ENCODE measurements at places on chromosomes 11 and 22. TPM values are rescaled to one million over a fixed set of nuclear protein-coding genes. Genes with fewer than 3 reads are reported as not detected.

The PRG3 gene
- not detected for total RNA-seq

- H3K27me3 ChIP-seq: no peaks in the 10 kb centered on the region
- no peak overlapping the region for H3K27ac ChIP-seq
- peaks cover 11% of the 10 kb centered on the region for H3K4me1 ChIP-seq
- peaks cover 22% of the 10 kb centered on the region for H3K36me3 ChIP-seq
- DNase-seq: no peak
Observed at GRCh38 chr11:6745018-6745417, 26.8 kb downstream of the OR2AG2 start.

The PLAAT4 gene
- total RNA-seq: 4.7 TPM

The SMTNL1 gene
- total RNA-seq: not detected

DNA sequence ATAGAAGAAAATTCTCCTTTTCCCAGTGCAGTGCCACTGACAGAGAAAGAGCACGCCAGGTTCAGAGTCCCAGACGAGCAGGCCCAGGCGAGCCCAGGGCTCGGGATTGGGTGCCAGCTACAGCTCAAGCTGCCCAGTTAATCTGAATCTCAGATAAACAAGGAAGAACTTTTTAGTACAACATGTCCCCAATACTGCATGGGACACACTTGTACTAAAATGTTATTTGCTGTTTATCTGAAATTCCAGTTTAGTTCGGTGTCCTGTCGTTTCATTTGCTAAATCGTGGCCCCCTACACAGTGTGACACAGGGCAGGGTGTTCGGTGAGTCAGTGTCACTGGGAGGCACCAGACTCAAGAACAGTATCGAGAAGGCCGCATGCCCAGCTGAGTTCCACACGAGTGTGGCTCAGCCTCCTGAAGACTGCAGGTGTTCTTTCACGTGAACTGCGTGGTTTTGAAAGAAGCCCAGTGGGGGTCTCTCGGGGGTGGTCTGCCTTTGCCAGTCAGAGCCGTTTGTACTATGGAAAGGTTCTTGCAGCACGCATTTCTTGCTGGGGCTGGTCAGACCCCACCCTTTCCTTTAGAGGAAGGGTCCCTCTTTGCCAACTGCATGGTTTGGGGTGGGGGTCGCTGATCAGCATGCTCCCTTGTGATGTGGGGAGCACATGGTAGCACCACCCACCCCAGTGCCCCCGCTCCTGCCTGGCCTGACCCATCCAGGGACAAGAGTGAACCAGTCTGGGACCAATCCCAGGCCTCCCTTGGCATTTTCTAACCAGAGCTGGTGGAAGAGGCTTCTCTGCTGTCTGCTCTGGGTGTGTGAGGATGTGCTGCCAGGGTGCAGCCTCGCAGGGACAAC is 115.6 kb upstream of the B3GAT1 start:
- H3K36me3 ChIP-seq: no peaks in the 10 kb centered on the region
- H3K27me3 ChIP-seq: peaks cover 5% of the 10 kb centered on the region
- no peak overlapping the region for H3K27ac ChIP-seq
- no peak overlapping the region for H3K4me3 ChIP-seq
- peak; percentile 2 for DNase-seq
- no peaks in the 10 kb centered on the region for H3K4me1 ChIP-seq

GRCh38 chr11:47863189-47863897 is 15.2 kb upstream of the NUP160 start:
- H3K36me3 ChIP-seq: no peaks in the 10 kb centered on the region
- peak overlapping the region; percentile 56 for H3K4me3 ChIP-seq
- DNase-seq: no peak
- H3K27ac ChIP-seq: peak overlapping the region; percentile 91

The CLDN5 gene
- total RNA-seq: not detected

The CHID1 gene
- total RNA-seq: 43.9 TPM

The OR8A1 gene
- not detected for total RNA-seq

- no peaks in the 10 kb centered on the region for H3K36me3 ChIP-seq
- no peaks in the 10 kb centered on the region for H3K4me1 ChIP-seq
- H3K27me3 ChIP-seq: peaks cover 17% of the 10 kb centered on the region
- H3K4me3 ChIP-seq: no peak overlapping the region
Observed at GRCh38 chr11:34775417-34775888, 140.7 kb downstream of the APIP start.

- no peak overlapping the region for H3K4me3 ChIP-seq
- H3K27ac ChIP-seq: no peak overlapping the region
- H3K4me1 ChIP-seq: peaks cover 7% of the 10 kb centered on the region
- H3K27me3 ChIP-seq: peaks cover 7% of the 10 kb centered on the region
- no peak for DNase-seq
Observed at GRCh38 chr22:32852395-32853251, 51.1 kb downstream of the TIMP3 start.

- no peak overlapping the region for H3K4me3 ChIP-seq
- H3K27ac ChIP-seq: no peak overlapping the region
- H3K27me3 ChIP-seq: no peaks in the 10 kb centered on the region
- DNase-seq: no peak
- H3K36me3 ChIP-seq: peaks cover 5% of the 10 kb centered on the region
Observed at GRCh38 chr11:96105944-96106343, 182.0 kb upstream of the MTMR2 start.

DNA sequence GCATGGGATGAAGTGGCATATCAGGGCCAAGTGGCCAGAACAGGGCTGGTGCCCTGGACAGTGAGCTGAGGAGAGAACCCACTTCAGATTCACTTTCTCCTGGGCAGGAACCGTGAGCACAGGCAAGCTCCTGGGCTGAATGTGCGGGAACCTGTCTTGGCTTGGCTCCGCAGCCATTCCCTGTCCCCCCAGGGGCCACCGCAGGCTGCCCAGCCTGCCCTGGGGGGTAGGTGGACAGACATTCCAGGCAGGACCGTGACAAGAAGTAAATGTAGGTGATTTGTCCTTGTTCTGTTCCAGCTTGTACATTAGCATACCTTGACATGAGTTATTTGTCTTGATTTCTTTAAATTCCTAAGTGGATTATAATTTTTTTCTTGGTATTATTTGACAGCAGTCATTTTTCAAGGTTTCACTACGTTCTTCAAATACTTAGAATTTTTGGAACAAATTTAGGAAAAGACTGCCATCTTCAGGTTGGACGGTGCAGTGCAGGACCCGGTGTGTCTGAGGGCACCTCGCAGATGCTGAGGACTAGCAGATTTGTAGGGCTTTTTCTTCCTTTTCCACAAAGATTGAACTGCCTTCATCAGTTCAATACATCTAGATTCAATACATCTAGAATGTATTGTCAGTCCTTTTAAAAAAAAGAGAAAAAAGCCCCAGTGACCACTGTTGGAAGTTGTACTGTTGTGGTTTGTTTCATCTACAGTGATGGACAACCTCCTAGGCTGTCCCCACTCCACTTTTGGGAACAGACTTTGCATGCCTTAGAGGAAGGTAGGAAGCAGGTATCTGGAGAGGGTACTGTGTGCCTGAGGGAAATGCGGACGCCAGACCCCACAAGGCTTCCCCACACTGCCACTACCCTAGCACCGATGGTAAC is 115.1 kb upstream of the RASSF10 start:
- peaks cover 10% of the 10 kb centered on the region for H3K27me3 ChIP-seq
- no peak overlapping the region for H3K4me3 ChIP-seq
- no peak overlapping the region for H3K27ac ChIP-seq
- no peaks in the 10 kb centered on the region for H3K4me1 ChIP-seq
- no peaks in the 10 kb centered on the region for H3K36me3 ChIP-seq

- peaks cover 26% of the 10 kb centered on the region for H3K4me1 ChIP-seq
- peak; percentile 24 for DNase-seq
- H3K27me3 ChIP-seq: peaks cover 33% of the 10 kb centered on the region
- no peak overlapping the region for H3K27ac ChIP-seq
- no peaks in the 10 kb centered on the region for H3K36me3 ChIP-seq
- H3K4me3 ChIP-seq: peak overlapping the region; percentile 80
Observed at GRCh38 chr11:118610225-118610772, 2.9 kb downstream of the PHLDB1 start.

DNA sequence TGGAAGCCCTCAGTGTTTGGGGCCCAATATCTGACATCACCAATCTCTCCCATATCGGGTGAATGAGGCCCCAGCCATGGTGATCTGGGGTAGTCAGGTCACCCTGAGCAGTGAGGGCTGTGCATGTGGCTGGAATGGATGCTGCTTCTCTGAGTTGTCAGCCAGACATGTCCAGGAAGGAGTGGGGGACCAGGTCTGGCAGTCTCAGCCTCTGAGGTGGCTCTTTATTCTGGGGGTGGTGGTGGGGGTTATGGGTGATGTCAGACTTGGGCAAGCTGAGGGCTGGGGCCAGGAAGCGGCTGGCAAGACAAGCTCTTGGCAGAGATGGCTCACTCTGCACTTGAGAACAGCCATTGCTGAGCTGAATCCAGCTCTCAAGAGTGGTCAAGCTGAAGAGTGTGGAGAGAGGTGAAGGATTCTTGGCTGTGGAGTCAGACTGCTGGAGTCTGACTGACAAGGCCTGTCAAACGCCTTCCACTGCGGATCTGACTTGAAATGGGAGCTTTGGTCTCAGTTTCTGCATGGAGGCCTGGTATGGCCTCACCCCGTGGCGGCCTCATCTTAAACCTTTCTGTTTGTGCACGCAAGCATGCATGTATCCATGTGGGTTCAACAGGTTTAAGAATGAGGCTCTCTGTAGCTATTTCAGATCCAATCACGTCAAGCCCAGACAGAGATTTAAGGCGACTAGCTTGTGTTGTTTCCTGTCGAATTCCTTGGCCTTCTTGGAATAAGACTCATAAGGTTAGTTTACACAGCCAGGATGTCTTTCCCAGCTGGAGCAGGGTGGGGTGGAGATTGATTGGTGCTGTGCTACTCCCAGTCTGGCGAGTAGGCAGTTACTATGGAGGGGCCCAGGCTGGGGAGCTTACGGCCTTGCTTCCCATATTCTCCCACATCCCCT is 83.9 kb upstream of the TIMP3 start:
- no peak for DNase-seq
- no peak overlapping the region for H3K4me3 ChIP-seq
- no peak overlapping the region for H3K27ac ChIP-seq
- H3K27me3 ChIP-seq: peaks cover 26% of the 10 kb centered on the region

DNA sequence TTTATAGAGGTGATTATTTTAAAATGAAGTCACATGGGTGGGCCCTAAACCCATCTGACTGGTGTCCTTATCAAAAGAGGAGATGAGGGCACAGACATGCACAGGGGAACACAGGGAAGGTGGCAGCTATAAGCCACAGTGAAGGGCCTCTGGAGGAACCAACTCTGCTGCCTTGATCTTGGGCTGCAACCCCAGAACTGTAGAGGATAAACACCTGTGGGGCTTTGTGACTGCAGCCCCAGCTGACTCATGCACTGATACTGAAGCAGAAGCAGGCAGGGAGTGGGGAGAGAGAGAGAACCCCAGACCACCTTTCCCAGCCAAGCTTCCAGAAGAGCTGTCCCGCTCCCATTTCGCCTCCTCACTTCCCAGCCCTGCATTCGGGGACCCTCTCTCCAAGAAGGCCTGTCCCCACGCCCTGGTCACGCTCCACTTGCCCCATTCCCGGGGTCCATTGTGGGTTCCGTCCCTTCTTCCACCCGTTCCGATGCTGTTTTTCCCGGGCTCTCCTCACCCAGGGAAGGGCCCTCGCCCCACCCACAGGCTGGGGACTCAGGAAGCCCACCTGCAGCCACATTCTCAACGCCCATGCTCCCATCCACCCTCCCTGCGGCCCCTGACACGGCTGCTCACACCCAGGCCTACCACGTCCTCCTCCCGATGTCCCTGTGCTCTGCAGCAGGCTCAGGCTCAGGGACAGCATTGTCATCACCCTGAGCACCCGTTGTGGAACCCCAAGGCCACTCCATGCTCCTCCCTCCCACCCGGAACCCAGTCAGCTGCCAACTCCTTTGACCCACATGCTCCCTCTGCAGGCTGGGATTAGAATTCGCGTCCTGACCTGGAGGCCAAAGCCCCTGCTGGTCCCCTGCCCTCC is 90.8 kb upstream of the SHANK2 start:
- DNase-seq: no peak
- no peaks in the 10 kb centered on the region for H3K36me3 ChIP-seq
- H3K27ac ChIP-seq: no peak overlapping the region
- H3K4me3 ChIP-seq: no peak overlapping the region
- no peaks in the 10 kb centered on the region for H3K4me1 ChIP-seq
- H3K27me3 ChIP-seq: peaks cover 23% of the 10 kb centered on the region

GRCh38 chr22:26199665-26200064 is 30.4 kb downstream of the SEZ6L start:
- no peaks in the 10 kb centered on the region for H3K36me3 ChIP-seq
- H3K4me1 ChIP-seq: no peaks in the 10 kb centered on the region
- no peak overlapping the region for H3K4me3 ChIP-seq
- DNase-seq: no peak
- peaks cover 19% of the 10 kb centered on the region for H3K27me3 ChIP-seq
